Activated CD4-positive, CD25-positive, alpha-beta regulatory T cell treated with anti-CD3 and anti-CD28 coated beads, Interleukin-2, amount 50 U/mL, for 16 hours (primary cell): ENCODE measurements at places on chromosomes 16 and 17.

- no peak for DNase-seq
These were observed 36.6 kb upstream of the HNF1B start for GRCh38 chr17:37781451-37781850.

DNA sequence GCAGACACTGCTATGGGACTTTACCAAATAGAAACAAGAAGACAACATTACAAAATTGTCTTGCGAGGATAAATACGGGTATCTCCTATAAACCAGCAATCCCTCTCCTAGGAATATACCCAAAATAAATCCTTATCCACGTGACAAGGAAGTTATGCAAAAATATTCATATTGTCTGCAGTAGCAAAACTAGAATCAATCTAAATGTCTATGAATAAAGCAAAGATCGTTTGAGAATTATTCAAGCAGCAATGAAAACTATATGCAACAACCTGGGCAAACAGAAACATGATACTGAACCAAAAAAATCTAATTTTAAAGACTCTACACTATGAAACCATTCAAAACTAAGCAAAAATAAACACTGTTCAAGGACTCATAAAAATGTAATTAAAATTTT lies 9.2 kb downstream of the LUC7L start:
- no peak for DNase-seq

DNA sequence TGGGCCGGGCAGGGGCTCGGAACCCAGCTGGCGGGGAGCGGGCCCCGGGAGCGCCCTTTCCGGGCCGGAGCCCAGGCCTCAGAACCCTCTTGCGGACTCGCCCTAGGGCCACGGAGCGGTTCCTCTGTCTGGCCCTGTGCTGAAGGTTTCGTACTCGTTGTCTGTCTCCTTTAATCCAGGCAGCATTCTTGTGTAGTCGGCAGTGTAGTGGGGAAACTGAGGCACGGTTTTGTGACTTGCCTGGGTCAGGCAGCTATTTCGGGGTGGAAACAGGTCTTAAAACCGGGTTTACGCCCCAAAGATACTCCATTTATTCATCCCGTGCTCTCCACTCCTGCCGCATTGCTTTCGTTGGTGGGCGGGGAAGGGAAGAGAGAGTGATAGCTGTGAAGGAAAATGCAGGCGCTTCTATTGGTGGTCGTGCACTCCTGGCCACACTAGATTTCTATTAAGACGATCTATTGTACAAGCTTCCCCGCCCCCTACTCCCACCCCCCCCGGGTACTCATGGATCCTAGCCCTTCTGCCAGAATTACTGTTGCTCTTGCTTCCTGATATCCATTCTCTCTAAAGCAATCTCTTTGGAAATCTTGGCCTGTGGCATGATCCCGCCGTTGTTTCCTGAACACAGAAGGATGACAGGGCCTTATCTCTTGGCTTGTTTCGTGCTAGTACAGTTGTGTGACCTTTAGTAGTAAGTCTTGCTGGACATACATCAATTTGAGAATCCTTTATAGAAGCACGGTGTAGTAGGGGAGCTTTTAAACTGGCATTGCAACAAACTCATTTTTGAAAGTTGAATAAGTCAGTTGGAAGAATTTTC lies 751 bp downstream of the DCAF7 start:
- DNase-seq, result no peak

GRCh38 chr17:13160296-13160695 lies 142.5 kb upstream of the ELAC2 start:
- DNase-seq, result no peak

DNA sequence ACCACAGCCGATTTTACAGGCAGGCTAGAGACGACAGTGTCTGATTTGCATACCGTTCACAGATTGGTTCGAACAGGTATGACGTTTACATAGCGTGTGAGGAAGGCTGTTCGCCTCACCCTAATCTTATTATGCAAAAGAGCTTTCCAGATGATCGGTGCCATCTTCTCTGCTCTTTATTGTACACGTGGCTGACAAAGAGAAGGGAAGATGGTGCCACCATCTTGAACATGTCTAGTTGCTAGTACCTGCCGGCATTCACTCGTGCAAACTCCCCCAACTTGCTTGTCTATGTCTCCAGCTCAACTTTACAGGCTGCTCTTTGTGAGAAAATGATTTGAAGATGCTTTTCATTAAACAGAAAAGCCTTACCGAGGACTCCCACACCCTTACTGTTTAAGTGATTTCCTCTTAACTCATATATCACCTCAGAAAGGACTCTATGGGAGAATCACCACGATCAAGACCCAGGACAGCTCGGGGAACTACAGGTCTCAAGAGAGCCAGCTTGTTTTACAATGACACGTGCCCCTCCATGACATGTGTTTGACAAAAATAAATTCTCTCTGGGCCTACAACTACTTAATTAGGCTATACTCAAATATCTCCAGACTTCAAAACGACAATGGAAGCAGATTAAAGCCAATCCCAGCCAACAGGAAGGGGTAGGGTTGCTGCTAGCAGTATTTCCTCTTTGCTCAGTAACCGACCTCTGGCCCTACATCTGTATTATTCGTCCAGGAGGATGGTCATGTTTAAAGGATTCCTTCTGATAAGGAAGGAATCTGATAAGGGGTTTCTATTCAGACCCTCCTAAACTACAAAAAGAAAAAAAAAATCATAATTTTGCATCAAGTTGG lies 480.6 kb downstream of the TMEM114 start:
- no peak for DNase-seq

- DNase-seq, result no peak
These were observed 477 bp downstream of the NTAN1 start for GRCh38 chr16:15055141-15056053.

DNA sequence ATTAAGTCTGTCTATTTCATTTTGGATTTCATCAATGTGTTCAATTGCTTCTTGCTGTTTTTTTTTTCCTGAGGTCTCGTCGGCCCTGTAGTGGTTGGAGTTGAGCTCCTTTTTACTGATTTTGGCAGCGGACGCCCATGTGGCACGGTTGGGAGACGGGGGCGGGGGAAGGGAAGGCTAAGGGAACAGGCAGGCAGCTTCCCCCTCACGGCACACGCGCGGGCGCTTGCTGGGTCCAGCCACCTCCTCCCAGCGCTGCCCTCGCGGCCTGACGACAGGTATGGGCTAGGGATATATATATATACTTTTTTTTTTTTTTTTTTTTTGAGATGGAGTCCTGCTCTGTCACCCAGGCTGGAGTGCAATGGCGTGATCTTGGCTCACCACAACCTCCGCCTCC lies 11.4 kb downstream of the HSF5 start:
- DNase-seq, result no peak

- no peak for DNase-seq
These were observed 981 bp downstream of the GLG1 start for GRCh38 chr16:74605746-74606520.

- DNase-seq, result no peak
These were observed 33.9 kb downstream of the CMTM4 start for GRCh38 chr16:66662445-66663194.

- no peak for DNase-seq
These were observed 207.9 kb downstream of the TANC2 start for GRCh38 chr17:63173903-63174302.

- no peak for DNase-seq
These were observed 4.6 kb downstream of the SPNS3 start for GRCh38 chr17:4438162-4438944.

DNA sequence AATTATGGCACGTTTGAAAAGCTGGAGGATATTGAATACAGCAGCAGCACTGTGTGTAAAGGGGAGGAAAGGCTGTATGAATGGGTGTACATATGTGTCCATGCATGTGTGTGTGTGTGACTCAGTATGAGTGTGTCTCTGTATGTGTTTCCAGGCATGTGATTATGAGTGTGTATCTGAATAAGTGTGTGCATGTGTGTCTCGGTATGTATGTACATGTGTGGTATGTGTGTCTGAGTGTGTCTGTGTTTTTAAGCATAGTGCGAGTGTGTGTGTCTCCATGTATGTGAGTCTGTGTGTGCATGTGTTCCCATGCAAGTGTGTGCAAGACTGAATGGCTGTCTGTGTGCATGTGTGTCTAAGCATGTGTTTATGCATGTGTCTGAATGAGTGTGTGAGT lies 259.1 kb upstream of the XYLT1 start:
- DNase-seq, result no peak

- no peak for DNase-seq
These were observed 2.5 kb upstream of the ZNF423 start for GRCh38 chr16:49858200-49859124.

DNA sequence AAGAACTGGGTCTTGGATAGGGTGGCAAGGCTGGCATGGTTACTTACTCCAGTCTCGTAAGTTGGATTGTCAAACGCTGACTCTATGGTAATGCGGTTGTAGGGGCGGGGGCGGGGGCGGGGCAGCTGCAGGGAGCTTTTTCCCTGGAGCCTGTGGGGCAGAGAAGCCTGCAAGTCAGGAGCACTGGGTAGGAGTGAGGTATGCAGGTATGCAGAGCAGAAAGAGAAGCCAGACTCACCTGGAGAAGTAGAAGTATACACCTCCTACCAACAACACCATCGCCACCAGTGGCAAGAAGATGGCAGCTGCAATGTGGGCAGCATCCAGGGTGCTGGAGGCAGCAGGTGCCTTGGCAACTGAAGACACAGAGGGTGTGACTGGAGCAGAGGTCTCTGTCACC lies 4.8 kb upstream of the PHF12 start:
- no peak for DNase-seq

GRCh38 chr17:17816240-17816814 lies 20.5 kb downstream of the SREBF1 start:
- no peak for DNase-seq

GRCh38 chr17:77842528-77843147 lies 115.9 kb upstream of the TNRC6C start:
- no peak for DNase-seq

- no peak for DNase-seq
These were observed 35.8 kb downstream of the MRC2 start for GRCh38 chr17:62663304-62663703.

DNA sequence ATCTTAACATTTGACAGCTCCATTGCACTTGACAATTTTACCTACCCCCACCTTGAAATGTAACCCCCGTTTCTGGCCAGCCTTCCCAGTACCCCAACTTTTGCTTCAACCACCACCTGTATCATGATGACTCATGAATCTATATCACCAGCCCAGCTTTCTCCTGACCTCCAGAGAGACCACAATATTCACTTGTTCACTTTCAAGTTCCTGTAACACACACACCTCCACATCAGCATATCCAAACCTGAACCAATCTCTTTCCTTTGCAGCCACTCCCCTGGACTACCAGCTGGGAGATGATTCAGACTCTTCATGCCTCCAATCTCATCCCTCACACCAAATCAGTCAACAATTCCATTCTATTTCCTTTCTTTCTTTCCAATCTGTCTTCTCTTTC lies 8.0 kb downstream of the SMG6 start:
- DNase-seq, result no peak

- DNase-seq, result no peak
These were observed 69.0 kb upstream of the AMZ2 start for GRCh38 chr17:68178831-68179230.

- no peak for DNase-seq
These were observed 31.2 kb downstream of the GNA13 start for GRCh38 chr17:65025297-65025696.

- DNase-seq, result no peak
These were observed 6.0 kb upstream of the GLIS2 start for GRCh38 chr16:4309833-4310266.

GRCh38 chr17:45801421-45801820 lies 17.3 kb downstream of the CRHR1 start:
- no peak for DNase-seq

- DNase-seq, result no peak
These were observed 414.1 kb upstream of the SALL1 start for GRCh38 chr16:51565184-51565583.

DNA sequence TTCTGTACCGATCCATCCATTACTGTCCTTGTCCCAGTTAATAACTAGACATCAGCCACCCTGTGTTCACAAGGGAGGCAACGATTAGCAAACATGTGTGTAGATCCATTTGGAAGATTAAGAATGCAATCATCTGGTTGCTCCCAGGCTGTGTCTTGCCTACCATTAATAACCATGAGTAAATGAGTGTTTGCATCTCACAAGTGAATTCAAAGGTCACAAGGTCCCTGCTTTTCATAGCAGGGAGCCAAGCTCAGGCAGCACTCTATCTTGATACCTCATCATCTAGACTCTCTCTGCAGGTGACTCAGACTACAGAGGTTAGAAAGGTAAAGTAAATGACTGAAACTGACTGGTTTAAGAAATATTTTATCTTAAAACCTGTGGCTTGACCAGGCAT lies 25.3 kb downstream of the VWA3A start:
- DNase-seq, result no peak

GRCh38 chr17:50661348-50661747 lies 26.7 kb downstream of the ABCC3 start:
- no peak for DNase-seq

DNA sequence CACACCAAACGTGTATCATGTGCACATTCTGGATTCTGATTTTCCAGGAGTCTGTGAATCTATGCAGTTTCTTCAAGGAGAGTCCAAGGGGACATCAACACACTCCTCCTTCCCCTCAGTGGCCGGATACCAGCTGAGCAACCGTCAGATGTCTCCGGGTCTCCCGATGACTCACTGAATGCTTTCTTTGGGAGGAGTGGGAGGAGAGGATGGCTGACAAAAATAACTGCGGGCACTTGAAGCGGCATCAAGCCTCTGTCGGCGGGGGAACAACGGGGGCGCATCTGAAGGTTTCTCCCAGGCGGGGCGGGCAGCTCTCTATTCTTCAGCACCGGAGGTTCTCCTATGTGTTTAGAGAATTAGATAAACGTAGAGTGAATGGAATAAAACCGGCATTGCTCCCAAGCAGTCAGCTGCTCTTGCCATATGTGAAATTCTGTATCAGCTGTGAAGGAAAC lies 24.6 kb upstream of the LRRC75A start:
- DNase-seq, result no peak

DNA sequence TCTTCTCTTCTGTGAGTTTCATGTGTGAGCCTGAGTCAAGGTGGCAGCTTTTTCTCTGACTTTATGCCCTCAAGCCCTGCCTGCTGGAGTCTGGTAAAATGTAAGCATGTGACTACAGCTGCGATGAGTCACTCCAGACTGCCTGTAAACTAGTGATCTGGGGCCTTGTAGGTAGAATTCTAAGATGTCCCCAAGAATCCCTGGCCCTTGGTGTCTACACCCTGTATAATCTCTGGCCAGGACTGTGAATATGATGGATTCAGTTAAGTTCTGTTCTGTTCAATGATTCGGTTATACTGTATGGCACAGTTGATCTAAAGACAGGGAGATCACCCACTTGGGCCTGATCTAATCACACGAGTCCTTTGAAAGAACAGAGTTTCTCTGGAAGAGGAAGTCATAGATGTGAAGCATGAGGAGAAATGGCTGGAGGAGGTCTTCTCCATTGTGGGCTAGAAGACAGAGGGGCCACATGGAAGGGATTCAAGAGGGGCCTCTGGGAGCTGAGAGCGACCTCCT lies 29.8 kb downstream of the PRSS54 start:
- DNase-seq, result no peak

GRCh38 chr17:82107341-82107860 lies 9.4 kb upstream of the FASN start:
- DNase-seq, result no peak

DNA sequence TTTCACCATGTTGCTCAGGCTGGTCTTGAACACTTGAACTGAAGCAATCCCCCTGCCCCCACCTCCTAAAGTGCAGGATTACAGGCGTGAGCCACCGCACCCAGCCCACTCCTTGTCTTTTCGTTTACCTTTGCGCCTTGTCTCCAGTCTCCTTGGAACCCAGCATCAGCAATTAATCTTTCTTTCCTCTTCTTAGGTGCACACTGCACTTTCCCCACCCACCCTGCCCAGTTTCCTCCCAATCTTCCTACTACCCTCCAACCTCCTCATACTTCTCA lies 1.5 kb upstream of the CLDN7 start:
- DNase-seq, result no peak
